Spleen (tissue), 13 donors: ENCODE measurements at places on chromosomes 1 and 21. TPM values are rescaled to one million over a fixed set of nuclear protein-coding genes. Genes with fewer than 3 reads are reported as not detected.

DNA sequence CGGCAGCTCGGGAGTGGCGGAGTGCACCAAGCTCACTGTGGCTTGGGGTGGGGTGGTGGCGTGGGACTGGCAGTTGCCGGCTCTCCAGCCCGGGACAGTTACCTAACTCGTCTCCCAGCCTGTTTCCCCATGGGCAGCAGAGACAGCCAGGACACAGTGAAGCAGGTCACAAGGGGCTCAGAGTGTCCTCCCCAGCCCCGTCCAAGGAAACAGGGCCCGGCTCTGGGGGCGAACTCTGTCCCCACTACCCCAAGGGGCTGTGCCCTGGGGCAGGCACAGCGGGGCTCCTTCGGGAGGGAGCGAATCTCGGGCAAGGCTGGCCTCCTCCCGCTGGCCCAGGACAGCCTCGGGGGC lies 759 bp downstream of the GPR157 start:
- DNase-seq: no peak

The TMPRSS15 gene
- polyA plus RNA-seq: not detected

DNA sequence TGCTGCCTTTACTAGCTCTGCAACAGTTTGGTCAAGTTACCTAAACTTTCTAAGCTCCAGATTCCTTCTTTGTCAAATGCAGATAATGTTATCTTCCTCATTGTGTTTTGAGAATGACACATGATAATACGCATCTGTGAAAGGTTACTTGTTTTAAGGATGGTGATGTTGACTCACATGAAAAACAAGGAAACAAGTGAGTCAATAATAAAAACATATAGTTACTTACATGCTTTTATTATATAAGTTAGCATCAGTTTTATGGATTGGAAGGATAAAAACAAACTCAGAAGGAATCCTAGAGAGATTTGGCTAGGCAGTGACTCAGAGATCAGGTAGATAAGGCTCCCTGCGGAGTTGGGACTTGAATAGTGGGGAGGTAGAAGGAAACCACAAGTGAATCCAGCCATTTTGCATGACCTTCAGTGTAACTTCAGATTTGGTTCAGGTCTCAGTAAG lies 144.6 kb downstream of the LMO4 start:
- no peak for DNase-seq

- no peak for DNase-seq
Measured at GRCh38 chr1:224133741-224134299, 19.9 kb downstream of the FBXO28 start.

The TAL1 gene
- polyA plus RNA-seq: 2.9 TPM
